Smooth muscle cell of the coronary artery (primary cell): ENCODE measurements at places on chromosomes 13 and 19. TPM values are rescaled to one million over a fixed set of nuclear protein-coding genes. Genes with fewer than 3 reads are reported as not detected.

The CACNA1A gene
- 0.08 and 5.0 TPM in 2 replicates for total RNA-seq

The TYROBP gene
- not detected in 2 replicates for total RNA-seq

The HMG20B gene
- 39.9 and 73.1 TPM in 2 replicates for total RNA-seq

The ANKRD24 gene
- total RNA-seq, result 0.53 and 2.3 TPM in 2 replicates

The NKPD1 gene
- total RNA-seq, result 0.08 and 0.23 TPM in 2 replicates

The KRTDAP gene
- total RNA-seq, result not detected in 2 replicates

The APLP1 gene
- 2.1 and 18.6 TPM in 2 replicates for total RNA-seq

The HSPB6 gene
- 12.2 and 44.7 TPM in 2 replicates for total RNA-seq

The C5AR1 gene
- 0.08 TPM in 1 of 2 replicates, not detected in the other for total RNA-seq

The SYCN gene
- not detected in 2 replicates for total RNA-seq

The CYP4F11 gene
- total RNA-seq, result not detected in 2 replicates

The TEX29 gene
- 0.15 and 3.6 TPM in 2 replicates for total RNA-seq

The SIGLEC8 gene
- not detected in 2 replicates for total RNA-seq

The ZNF808 gene
- total RNA-seq, result 8.8 and 11.9 TPM in 2 replicates

The SSC5D gene
- 0.68 and 5.7 TPM in 2 replicates for total RNA-seq

The SH2D3A gene
- total RNA-seq, result not detected in 2 replicates

The SYNGR4 gene
- total RNA-seq, result not detected in 2 replicates

The HS6ST3 gene
- total RNA-seq, result 0.08 and 0.12 TPM in 2 replicates

The ETFB gene
- total RNA-seq, result 202 and 403 TPM in 2 replicates

The ICAM4 gene
- total RNA-seq, result 0.45 and 0.82 TPM in 2 replicates

The ZNF433 gene
- 3.2 and 5.1 TPM in 2 replicates for total RNA-seq

The RETN gene
- not detected in 2 replicates for total RNA-seq

The PRX gene
- 0.90 and 1.3 TPM in 2 replicates for total RNA-seq

The SIGLECL1 gene
- not detected in 2 replicates for total RNA-seq

The ZNF888 gene
- total RNA-seq, result 4.6 and 4.7 TPM in 2 replicates

The COL5A3 gene
- total RNA-seq, result 0.38 and 4.3 TPM in 2 replicates

The HIPK4 gene
- under 0.01 and 0.08 TPM in 2 replicates for total RNA-seq

The NLRP9 gene
- total RNA-seq, result not detected in 2 replicates

The B3GNT3 gene
- not detected in 2 replicates for total RNA-seq
